ENCODE measurements at places on chromosomes 6 and 20. TPM values are rescaled to one million over a fixed set of nuclear protein-coding genes. Genes with fewer than 3 reads are reported as not detected.

LY6G6F gene
- polyA plus RNA-seq = 0.21 TPM

PRSS16 gene
- polyA plus RNA-seq = 0.30 TPM

CAP2 gene
- 15.8 TPM for polyA plus RNA-seq

TRMT6 gene
- polyA plus RNA-seq = 17.0 TPM

SUMO4 gene
- polyA plus RNA-seq = 0.42 TPM

ID4 gene
- polyA plus RNA-seq = 156 TPM

DHX16 gene
- polyA plus RNA-seq = 49.8 TPM

SERINC1 gene
- 259 TPM for polyA plus RNA-seq

SESN1 gene
- polyA plus RNA-seq = 23.7 TPM

OR2J3 gene
- polyA plus RNA-seq = not detected

STMN3 gene
- 44.1 TPM for polyA plus RNA-seq

RIOK1 gene
- 31.1 TPM for polyA plus RNA-seq

FLRT3 gene
- polyA plus RNA-seq = 163 TPM

PHACTR2 gene
- polyA plus RNA-seq = 30.0 TPM

GRM1 gene
- polyA plus RNA-seq = 0.22 TPM

CDC5L gene
- 45.0 TPM for polyA plus RNA-seq

VSTM2L gene
- polyA plus RNA-seq = 2.1 TPM

SLC35B3 gene
- polyA plus RNA-seq = 34.8 TPM

GLP1R gene
- polyA plus RNA-seq = 1.1 TPM

ADGRG6 gene
- polyA plus RNA-seq = 27.3 TPM

ENPP1 gene
- 27.7 TPM for polyA plus RNA-seq

MCCD1 gene
- 15.4 TPM for polyA plus RNA-seq

ZNF165 gene
- 4.3 TPM for polyA plus RNA-seq

TAGAP gene
- 0.72 TPM for polyA plus RNA-seq

PAX1 gene
- 0.21 TPM for polyA plus RNA-seq

RIPOR3 gene
- 6.4 TPM for polyA plus RNA-seq

CST2 gene
- not detected for polyA plus RNA-seq

IRF4 gene
- 0.19 TPM for polyA plus RNA-seq

ECT2L gene
- 0.51 TPM for polyA plus RNA-seq

NR2E1 gene
- not detected for polyA plus RNA-seq

NKAPL gene
- polyA plus RNA-seq = 3.0 TPM

ULBP2 gene
- 0.47 TPM for polyA plus RNA-seq

ULBP3 gene
- 10.7 TPM for polyA plus RNA-seq

C6orf118 gene
- polyA plus RNA-seq = 6.8 TPM

SEMG1 gene
- not detected for polyA plus RNA-seq

CLPSL2 gene
- not detected for polyA plus RNA-seq

GPX5 gene
- polyA plus RNA-seq = not detected

TCF15 gene
- polyA plus RNA-seq = 2.6 TPM

OOEP gene
- 0.21 TPM for polyA plus RNA-seq

DEFB116 gene
- not detected for polyA plus RNA-seq

CCN2 gene
- polyA plus RNA-seq = 285 TPM

OXT gene
- polyA plus RNA-seq = 0.94 TPM

ZBP1 gene
- 0.05 TPM for polyA plus RNA-seq

HBS1L gene
- polyA plus RNA-seq = 73.5 TPM

HTR1E gene
- polyA plus RNA-seq = 0.68 TPM

CLPSL1 gene
- 1.1 TPM for polyA plus RNA-seq

RARS2 gene
- 59.7 TPM for polyA plus RNA-seq

ENPP5 gene
- 13.6 TPM for polyA plus RNA-seq

ADAM33 gene
- 6.1 TPM for polyA plus RNA-seq

MLN gene
- 2.4 TPM for polyA plus RNA-seq
